ENCODE measurements at places on chromosomes 6 and 20.

DNA sequence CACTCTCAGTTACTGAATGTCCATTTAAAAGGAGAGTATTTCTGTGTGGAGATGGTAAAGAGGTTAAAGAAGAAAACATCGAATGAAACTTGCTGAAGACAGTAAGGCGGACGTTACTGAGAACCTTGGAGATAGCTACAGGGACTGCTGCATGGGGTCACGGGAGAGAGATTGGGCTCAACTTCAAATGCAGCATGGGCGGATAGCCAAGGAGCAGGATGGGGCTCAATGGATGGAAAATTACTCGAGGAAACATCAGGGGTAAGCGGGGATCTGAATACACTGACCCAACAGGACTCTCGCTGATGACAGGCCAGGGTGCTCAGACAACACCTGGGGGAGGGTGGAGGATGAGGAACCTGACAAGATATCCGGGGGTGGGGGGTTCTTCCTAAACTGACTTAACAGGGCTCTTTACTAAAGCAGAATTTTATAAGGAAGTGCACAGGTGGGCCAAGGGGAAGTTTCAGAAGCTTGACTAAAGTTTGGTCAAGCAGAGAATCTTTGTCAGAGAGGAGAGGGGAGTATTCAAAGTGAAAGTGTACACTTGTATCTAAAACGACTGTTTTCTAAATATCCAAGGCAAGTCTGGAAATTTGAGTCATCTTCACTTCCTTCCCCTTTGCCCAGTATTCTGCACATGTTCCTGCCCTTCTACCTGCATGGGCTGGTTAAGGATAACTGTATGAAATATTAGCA lies 22.8 kb downstream of the ECT2L start:
- DNase-seq = no peak

- DNase-seq = no peak
These were observed 79.4 kb downstream of the GFRA4 start for GRCh38 chr20:3583765-3584164.

- DNase-seq = no peak
These were observed 138.6 kb downstream of the BCKDHB start for GRCh38 chr6:80245043-80245442.

DNA sequence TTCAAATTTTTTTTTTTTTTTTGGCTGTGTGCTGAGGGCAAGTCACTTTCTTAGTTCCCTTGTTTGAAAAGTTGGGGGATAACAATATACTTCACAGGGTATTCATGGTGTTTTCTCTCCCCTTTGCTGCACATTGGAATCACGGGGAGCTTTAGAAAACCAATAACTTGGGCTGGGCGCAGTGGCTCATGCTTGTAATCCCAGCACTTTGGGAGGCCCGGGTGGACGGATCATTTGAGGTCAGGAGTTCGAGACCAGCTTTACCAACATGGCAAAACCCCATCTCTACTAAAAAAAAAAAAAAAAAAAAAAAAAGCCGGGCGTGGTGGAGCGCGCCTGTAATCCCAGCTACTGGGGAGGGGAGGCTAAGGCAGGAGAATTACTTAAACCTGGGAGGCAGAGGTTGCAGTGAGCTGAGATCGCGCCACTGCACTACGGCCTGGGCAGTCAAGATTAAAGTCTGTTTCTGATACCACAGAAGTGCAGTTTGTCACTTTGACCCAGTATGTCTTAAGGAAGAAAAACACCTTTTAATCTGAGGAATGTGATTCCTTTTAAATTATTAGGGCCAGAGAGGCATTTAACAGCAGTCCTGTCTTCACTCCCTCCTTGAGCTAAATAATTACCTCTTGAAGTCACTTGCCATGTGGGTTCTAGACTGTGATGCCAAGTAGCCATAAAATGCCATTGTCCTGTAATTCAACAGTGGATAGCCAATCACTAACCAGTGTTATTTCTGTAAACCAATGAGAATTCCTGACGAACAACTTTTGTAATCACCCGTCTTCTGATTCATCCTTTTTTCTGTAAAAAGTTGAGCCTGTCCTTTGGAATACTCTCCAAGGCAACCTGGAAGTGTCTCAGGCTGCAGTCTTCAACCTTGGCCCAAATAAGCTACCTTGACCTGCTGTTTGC lies 16.1 kb downstream of the SRSF3 start:
- DNase-seq = no peak

DNA sequence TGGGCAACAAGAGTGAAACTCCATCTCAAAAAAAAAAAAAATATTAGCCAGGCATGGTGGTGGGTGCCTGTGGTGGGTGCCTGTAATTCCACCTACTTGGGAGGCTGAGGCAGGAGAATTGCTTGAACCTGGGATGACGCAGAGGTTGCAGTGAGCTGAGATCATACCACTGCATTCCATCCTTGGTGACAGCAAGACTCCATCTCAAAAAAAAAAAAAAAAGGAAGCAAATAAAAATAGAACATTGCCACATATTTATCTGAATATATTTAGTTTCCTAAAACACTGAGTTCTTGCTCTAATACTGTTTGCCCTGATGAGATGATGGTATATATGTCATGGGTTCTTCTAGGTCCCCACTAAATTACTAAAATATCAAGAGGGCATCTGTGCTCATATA lies 28.4 kb downstream of the CASP8AP2 start:
- no peak for DNase-seq

- no peak for DNase-seq
These were observed 30.5 kb upstream of the RHAG start for GRCh38 chr6:49666930-49667757.

GRCh38 chr6:5141046-5141445 lies 55.9 kb downstream of the PPP1R3G start:
- no peak for DNase-seq

GRCh38 chr6:139701695-139702094 lies 327.2 kb upstream of the CITED2 start:
- no peak for DNase-seq

DNA sequence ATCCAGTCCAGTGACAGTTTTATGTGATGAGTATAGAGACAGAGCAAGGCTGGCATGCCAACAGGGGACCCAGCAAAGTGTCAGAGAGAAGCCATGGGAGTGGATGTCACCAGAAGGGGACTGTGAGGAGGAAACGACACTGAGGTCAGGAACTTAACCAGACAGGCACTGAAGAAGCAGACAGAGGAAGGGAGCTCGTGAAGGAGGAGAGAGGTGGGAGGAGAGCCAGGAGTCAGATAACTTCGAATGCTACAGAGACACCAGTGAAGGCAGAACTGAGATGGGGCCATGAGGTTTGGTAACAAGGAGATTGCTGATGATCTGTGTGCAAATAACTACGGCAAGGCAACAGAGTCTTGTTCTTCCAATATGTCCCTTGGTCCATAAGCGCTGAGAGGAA lies 211.1 kb upstream of the FOXA2 start:
- no peak for DNase-seq

GRCh38 chr20:36441416-36441815 lies 99.9 kb upstream of the MYL9 start:
- no peak for DNase-seq

DNA sequence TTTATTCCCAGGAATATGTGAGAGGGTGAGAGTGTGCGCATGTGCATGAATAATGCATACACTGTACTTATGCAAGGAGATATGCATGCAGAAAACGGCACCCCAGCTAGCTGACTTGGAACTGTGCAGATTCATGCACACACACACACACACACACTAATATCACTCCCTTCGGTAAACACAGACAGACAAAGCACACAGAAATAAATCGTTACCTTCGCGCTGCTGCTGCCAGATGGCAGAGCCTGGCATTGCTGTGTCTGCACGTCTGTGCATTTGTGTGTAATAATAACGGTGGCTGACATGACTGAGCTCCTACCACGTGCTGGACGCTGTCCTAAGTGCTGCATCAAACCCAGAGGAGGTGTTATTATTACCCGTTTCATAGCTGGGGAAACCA lies 36.8 kb downstream of the PREX1 start:
- DNase-seq = peak; percentile 71

DNA sequence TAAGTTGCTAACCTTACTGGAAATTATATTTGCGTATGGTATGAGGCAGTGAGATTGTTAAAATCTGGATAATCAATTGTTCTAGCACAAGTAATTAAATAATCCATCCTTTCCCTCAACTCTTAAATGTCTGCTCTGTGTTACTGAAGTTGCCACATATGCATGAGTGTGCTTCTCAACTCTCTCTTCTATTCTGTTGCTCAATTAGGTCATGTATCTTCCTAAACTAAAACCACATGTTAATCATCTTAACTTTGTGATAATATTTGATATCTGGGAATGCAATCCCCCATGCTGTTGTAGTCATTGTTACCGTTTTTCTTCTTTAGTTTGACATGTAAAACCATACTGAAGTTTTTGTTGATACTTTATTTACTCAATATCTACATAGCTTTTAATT lies 63.5 kb upstream of the STMND1 start:
- no peak for DNase-seq

DNA sequence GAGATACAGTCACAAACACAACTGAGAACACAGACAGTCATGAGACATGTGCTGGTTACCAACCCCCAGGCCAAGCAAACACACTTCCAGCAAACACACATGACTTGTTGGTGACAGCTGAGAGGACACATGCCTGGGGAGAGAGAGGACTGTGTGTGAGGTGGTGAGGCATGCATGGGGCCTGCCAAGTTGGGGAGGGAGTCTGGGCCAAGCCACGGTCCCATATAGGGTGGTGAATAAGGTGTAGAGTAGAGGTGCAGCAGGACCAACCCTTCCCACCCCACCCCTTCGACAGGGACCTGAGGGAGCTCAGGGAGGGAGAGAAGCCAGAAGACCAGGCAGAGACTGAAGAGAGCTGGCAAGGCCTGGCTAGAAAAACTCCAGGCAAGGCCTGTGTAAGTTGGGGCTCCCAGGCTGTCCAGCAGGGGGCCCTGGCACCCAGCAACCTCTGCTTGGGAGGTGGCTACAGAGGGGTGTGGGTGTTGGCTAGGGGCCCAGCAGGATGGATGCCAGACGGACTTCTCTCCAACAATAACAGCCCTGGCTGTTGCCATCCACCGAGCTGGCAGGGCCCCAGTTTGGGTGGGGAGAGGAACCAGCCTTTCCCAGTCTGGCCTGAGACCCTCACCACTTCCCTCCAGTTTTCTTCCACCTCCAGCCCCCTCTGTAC lies 2.0 kb upstream of the SLC29A1 start:
- DNase-seq = peak; percentile 94

DNA sequence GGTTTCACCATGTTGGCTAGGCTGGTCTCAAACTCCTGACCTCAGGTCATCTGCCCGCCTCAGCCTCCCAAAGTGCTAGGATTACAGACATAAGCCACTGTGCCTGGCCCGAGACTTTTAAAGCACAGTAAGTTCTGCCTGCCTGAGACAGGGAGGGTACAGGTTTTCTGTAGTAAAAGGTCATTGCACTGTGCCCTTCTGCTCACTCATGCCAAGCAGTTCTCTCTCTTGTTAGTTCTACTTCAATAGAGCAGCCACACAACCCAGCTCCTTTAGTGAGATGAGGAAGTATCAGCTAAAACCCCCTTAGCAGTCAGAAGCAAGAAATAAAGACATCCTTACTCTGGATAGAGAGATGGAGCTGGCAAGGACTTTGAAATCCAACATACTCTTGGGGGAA lies 52.4 kb upstream of the ARMH2 start:
- DNase-seq = no peak

GRCh38 chr6:149913540-149914240 lies 9.2 kb downstream of the RAET1G start:
- no peak for DNase-seq

- no peak for DNase-seq
These were observed 972.0 kb upstream of the CITED2 start for GRCh38 chr6:140346428-140346827.

GRCh38 chr20:45136911-45137310 lies 12.6 kb upstream of the WFDC12 start:
- DNase-seq = no peak

DNA sequence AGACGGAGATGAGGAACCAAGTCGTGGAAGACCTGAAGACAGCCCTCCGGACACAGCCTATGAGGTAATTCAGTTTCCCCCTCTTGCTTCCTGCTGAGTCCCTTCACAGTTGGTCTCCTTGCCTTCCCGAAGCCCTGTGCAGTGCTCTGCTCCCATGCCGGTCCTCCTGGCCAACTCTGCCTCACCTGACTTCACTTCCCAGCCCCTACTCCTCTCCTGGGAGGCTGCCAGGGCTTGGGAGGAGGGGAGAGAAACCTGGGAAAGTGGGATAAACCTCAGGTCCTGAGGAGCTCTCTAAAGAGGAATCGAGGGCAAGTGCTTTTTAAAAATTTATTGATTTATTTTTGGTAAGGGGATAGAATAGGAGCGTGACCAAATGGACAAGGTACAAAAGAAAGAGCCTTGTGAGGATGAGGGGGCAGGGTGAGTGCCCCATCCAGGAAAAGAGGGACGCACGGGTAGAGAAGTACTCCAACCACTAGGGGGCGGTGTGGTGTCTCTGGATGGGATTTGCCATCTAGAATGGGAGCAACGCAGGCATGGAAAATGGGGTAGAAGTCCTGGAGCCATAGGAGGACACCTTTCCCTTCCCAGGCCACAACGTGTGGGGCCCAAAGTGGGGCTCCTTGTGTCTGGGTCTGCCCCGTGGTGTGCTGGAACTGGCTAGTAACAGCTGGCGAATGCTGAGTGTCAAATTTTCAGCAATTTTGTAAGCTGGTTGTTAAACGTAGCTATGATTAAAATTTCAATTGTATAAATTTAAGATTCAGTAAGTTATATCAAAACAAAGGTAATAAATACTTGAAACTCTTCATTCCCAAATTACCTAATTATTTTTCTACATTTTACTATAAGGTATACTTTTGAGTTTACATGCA lies 69.0 kb downstream of the MOCS1 start:
- DNase-seq = peak; percentile 30

- DNase-seq = no peak
These were observed 76.5 kb upstream of the SUPT3H start for GRCh38 chr6:45454008-45454911.

- DNase-seq = no peak
These were observed 7.1 kb upstream of the MYT1 start for GRCh38 chr20:64156886-64157875.

- DNase-seq = no peak
These were observed 138.4 kb upstream of the SPACA1 start for GRCh38 chr6:87908978-87909811.

DNA sequence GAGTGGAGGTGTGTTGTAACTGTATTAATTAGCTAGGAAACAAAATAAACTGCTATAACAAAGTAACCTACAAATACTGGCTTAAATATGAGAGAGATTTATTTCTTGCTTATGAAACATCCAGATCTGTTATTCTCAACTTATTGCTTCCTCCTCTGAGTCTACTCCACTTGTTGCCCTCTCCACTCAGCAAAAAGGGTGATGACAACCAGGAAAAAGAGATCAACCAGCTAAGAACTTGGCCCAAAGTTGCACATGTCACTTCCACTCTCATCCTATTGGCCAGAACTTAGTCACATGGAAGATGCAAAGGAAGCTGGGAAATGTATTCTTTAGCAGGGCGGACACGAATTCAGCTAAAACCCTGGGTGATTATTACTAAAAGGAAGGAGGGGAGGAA lies 5.2 kb upstream of the TP53RK start:
- DNase-seq = no peak

DNA sequence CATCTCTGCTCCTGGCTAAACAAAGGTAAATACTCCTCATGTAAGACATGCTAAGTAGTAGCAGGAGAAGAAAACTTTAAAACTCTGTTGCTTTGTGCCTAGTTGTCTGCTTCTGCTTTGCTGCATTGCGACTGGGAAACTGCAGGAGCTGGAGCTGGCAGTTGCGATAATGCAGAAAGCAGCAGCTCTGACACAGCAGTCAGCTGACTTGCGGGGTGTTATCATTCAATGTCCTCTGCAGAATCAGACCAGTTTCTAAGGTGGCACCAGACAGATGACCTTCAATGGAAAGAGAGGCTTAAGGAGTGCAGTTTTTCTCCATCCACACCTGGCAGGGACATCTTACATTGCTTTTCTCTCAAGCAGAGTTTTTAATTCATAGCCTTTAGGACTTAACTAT lies 69.9 kb upstream of the SOX4 start:
- no peak for DNase-seq

Measured in NCI-H1092 (cell line).